ENCODE measurements at places on chromosomes 11 and 22.

DNA sequence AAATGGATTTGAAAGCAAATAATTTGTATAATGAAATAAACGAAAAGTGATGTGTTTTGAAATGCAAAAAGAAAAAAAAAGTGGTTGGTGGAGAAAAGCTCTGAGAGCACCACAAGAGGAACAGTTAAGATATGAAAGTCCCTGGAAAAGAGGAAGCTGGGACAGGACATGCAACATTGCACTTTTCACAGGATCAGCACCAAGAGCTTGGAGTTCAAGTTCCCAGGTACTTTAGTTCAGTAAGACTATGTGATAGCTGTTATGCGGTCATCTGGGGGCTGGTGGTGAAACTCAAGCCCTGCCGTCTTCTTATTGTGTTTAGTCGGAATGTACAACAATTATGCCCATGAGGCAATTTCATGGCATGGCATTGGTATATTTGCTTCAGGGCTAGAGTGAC lies 17.1 kb upstream of the MS4A4A start:
- no peak for DNase-seq

DNA sequence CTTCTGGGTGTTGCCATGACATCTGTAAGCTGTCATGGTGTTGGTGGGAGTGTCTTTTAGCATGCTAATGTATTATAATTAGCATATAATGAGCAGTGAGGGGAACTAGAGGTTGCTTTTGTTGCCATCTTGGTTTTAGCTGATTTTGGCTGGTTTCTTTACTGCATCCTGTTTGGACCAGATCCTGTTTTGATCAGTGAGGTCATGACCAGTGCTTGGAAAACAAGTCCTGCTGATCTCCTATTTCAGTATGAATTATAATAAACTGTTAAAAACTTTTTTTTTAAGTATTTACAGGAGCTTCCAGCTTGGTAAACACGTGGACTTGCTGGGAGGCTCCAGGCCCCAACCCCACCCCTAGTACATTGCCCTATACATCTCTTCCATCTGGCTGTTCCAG lies 30.5 kb upstream of the P4HA3 start:
- no peak for DNase-seq

- no peak for DNase-seq
Measured at GRCh38 chr22:38953577-38954413, 3.6 kb upstream of the APOBEC3A start.

GRCh38 chr11:24437123-24437522 lies 59.7 kb upstream of the LUZP2 start:
- DNase-seq, result no peak

- peak; percentile 64 for DNase-seq
Measured at GRCh38 chr11:114738954-114739353, 60.6 kb downstream of the NXPE2 start.

DNA sequence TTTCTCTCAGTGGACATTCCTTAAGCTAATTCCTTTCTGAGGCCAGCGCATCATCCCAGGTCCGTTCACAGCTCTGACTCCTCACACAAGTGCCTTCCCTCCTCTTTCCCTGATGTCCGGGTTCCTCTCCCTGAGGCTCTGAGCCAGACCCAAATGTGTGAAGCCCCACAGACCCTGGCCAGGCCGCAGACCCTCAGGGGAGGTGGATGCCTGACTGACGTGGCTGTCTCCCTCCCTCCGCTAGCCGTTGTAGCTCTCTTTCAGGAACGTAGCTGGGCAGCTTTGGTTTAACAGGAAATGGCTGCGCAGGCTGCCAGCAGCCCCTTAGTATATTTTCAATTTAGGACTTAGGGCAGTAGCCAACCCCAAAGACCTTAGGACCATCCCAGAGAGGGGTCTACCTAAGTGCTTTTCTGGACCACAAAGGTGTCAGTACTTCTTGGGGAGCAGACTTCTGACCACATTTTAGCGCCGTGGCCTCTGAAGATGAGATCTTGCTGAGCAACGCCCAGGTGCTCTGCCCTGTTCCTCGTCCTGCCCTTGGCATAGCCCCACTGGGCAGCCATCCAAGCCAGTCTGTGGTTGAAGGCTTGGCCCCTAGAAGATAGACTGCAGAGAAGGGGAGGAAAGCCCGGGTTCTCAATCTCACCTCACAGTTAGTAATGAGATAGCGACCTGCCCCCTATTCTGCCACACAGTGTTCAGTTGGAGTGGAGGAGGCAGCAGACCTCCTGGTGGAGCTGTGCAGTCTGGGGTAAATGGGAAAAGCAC lies 27.0 kb downstream of the MYBPC3 start:
- no peak for DNase-seq

- DNase-seq, result no peak
Measured at GRCh38 chr22:35488513-35488912, 52.1 kb upstream of the RASD2 start.

DNA sequence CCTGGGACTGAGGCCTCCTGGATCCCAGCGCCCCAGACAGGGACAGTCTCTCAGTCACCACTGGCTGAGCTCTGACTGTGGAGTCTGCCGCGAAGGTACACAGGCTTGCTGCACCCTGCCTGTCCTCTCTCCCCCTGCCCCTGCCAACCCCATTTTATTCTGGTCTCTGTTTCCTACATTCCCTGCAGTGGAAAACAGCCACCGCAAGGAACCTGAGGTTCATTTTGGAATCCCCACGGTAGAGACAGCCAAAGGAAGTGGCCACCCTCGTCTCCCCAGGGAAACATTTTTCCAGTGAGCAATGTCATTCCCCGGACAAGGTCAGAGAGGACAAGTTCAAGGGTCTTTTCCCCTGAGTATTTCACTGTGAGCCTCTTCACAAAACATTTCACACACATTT lies 56.6 kb downstream of the FBXO7 start:
- DNase-seq, result no peak

GRCh38 chr11:13214276-13214675 lies 63.3 kb upstream of the BMAL1 start:
- no peak for DNase-seq

DNA sequence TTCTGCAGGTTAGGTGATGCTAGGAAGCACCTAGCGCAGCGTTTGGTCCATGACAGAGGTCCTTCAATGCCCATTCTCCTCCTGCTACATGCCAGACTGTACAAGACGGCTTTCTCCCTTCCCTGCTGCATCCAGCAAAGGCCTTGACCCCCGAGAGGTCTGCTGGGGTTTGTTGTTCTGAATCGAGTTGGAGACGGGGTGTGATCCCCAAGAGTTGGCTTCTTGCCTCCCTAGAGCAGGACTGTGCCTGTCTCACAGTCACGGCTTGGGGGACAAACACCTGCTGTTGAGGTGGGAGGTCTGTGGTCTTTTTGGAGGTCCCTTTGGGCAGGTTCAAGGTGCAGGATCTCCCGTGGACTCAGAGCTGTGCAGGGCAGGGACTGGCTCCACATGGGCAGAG lies 352.3 kb upstream of the B3GAT1 start:
- DNase-seq, result no peak

DNA sequence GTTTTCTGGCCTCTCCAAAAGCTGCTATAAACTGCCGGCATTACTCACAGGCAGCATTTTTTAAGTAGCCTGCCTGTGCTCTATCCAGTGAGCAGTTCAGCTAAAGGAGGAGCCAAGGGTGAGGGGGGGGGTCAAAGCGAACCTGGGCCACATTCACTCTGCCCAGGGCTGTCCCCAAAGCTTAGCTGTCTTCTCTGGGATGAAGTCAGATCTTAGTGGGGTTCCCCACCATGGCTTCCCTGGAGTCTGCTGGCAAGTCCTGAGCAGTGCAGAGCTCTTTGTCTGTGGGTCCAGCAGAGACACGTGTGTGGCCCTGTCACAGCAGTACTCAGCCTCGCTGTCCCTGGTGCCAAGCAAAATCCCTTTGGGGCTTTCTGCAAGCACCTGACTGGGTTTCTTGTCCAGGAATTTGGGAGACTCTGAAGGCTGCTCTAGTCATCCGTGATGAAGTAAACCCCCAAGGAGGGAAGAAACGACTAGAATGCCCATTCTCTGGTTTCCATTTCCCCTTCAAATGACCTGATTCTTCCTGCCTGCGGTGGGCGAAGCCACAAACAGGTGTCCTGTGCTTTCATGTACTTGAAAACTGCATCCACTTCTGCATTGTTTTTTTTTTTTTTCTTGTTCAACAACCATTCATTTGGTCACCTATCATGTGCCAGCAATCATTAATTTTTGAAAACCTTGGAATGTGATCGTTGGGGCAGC lies 2.6 kb downstream of the KCNJ5 start:
- no peak for DNase-seq

DNA sequence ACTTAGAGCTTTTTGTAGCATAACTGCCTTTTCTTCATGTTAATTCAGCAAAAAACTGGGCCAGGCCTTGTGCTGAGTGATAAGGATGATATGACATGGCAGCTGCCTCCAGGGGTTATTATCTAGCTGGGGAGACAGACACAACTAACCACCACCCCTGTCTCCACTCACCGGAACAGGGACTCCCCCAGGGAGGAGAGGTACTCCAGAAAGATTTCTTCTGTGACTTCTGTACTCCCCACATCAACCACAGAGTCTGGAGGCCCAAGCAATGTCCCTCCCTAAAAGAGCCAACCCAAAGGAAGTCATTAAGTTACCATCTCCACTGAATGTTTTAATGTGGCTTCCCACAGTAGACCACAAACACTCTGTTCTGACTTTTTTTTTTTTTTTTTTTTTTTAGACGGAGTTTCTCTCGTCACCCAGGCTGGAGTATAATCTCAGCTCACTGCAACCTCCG lies 14.3 kb upstream of the PMM1 start:
- DNase-seq, result no peak

GRCh38 chr22:44380756-44381486 lies 68.2 kb upstream of the SHISAL1 start:
- no peak for DNase-seq

GRCh38 chr11:86174101-86175046 lies 70.2 kb upstream of the EED start:
- peak; percentile 55 for DNase-seq

DNA sequence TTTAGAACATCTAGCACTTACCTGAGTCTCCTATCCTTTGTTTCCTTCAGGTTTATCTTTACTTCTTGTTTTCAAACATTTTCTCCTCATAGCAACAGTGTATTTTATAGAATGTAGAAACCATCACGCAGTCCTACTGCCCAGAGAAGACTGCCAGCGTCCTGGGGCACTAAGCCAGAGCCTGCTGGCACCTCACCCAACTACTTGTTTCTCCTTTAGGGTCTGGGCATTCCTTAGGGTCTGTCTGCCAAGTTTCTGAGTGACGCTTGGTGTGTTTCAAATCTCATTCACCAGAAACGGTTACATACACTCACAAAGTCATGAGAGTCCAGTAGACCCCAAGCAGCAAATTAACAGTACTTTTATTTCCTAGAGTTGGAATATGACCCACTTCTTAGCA lies 49.6 kb upstream of the SLC25A1 start:
- DNase-seq, result no peak

- DNase-seq, result no peak
Measured at GRCh38 chr11:92227959-92228935, 3.6 kb downstream of the FAT3 start.

- no peak for DNase-seq
Measured at GRCh38 chr22:37664249-37665101, 6.0 kb downstream of the PDXP start.

DNA sequence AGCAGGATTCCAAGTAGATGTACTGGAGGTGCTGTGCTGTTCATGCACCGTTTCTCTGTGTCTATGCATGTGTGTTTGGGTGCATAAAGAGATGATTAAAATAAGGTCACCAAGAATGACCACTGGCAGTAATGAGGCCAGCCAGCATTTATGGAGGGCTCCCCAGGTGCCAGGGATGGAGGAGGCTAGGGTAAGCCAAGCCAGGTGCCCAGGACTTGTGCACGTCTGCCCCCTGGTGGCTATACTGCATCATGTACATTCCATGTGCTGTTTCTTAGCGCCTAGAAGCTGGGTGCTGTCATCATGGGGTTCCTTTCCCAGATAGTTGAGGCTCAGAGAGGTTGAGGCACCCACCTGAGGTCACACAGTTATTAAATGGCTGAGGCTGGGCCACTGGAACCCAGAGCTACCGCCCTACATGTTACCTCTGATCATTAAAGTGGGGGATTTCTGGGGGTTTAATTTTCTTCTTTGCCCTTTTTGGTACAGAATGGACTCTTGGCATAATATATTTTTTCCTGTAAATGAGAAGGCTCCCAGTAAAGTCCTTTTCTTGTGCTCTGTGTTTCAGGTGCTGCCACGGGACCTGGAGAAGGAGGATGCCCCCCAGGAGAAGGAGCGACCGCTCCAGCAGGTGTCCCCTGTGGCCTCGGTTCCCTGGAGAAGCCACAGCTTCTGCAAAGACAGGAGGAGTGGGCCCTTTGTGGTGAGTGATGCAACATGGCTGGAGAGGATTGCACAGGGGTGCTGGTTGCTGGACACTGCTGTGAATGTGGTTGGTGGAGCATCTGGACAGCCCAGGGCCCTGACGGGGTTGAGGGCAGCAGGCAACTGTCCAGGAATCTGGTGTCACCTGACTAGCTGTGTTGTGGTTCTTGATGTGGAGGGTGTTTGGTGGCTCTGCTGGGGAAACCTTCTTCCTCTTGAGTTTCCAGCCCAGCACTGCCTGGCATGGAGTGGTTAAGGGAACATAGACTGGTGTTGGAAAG lies 96.4 kb downstream of the KIAA1671 start:
- DNase-seq, result peak; percentile 75

DNA sequence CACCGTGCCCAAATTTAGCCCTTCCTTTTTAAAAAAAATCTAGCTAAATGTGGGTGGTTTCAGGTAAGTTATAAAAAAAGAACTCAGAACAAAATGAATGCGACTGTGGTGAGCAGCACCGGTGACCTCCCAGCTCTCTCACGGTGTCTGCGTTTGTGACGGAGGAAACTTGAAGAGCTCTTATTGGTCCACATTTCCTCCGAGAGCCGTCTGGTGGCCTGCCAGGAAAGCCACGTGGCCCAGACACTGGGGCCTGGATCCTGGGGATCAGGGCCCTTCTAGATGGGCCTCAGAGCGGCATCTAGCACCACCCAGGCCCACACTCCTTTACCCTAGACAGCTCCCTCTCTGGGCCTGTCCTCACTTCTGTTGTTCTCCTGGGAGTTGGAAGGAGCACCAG lies 39.5 kb downstream of the B3GAT1 start:
- DNase-seq, result no peak

GRCh38 chr11:20355221-20356219 lies 8.0 kb upstream of the HTATIP2 start:
- DNase-seq, result peak; percentile 7

Measured in NCI-H524 (cell line).